ENCODE measurements at places on chromosomes 4 and X.
A peak's percentile ranks its signal among the peaks of the same experiment; 100 is the strongest.

DNA sequence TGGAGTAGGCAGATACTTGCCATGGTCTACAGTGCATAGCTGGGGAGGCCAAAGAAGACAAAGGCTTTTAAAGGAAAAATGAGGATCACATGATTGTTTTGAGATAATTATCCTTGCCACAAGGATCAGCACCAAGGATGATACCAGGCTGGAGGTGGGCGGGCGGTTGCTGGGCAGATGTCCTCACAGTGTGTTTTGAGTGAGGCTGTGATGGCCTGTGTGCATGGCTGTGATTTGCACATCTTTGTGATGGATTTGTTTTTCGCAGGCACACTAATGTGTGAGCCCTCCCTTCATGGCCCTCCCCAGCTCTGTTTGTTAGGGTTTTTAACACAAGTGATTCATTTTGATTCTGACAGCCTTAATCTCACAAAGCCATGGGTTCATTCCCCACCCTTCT lies 46.8 kb downstream of the RGS12 start:
- no peak for DNase-seq

DNA sequence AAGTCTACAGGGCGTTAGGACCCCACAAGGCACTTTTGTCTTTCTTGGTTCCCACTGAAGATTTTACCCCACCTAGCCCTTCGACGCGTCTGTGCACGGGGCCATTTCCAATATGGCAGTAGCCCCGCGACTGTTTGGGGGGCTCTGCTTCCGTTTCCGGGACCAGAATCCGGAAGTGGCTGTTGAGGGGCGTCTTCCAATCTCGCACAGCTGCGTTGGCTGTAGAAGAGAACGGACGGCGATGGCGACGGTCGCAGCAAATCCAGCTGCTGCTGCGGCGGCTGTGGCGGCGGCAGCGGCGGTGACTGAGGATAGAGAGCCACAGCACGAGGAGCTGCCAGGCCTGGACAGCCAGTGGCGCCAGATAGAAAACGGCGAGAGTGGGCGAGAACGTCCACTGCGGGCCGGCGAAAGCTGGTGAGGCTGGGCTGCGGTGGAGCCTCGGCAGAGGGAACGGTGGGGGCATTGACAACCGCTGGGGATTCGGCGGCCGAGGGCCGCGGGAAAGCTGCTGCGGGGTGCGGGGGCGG lies at the start of gene USP11:
Gene USP11 (plus strand): TSS at position 207 of the 530 bp plus-strand sequence. CDS start 35 bp downstream, at position 242.
- DNase-seq: peak; percentile 87

GRCh38 chrX:14529290-14529989 lies at the start of gene GLRA2:
Gene GLRA2 (plus strand): TSS chrX:14529536. CDS start chrX:14530058, 522 bp downstream.
- peak; percentile 75 for DNase-seq

- DNase-seq: peak; percentile 70
Measured at GRCh38 chr4:94588896-94589693, 137.4 kb downstream of the PDLIM5 start.

DNA sequence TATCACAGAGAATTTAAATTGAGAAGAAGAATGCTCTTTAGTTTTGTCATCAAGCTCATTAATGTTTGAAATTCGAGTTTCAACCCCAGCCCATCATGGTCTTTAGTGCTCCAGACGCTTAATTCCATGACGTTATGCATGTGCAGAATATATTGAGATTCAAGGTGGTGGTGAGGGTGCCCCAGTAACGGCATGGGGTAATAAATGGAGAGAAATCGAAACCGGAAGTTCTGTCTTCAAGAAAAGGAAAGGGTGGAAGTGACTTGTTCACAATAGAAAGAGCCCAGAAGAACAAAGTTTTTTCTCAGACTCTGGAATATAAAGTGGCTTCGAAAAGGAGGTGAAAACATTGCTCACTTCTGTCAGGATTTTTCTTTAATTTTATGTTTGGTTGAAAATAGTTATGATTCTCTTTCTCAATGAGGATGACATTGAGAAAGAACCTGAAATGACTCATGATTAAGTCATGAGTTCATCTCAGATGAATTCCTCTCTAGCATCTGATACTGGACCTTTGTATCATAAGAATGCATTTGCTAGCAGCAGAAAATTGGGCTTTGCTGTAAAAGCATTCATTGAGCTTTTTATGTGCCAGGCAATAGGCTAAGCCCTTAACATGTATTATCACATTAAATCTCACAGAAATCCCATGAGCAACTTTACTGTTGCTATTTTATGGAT lies 779 bp upstream of the DDX60L start:
- peak; percentile 83 for DNase-seq

Measured in muscle of leg (tissue), 16 donors.